Activated naive CD4-positive, alpha-beta T cell treated with anti-CD3 and anti-CD28 coated beads for 36 hours (primary cell): ENCODE measurements at places on chromosomes 13 and 19. TPM values are rescaled to one million over a fixed set of nuclear protein-coding genes. Genes with fewer than 3 reads are reported as not detected.

Gene AMER2
- not detected for total RNA-seq

Gene MBD3L2
- total RNA-seq: not detected

Gene ZNF223
- total RNA-seq: 0.96 TPM

Gene TSC22D1
- total RNA-seq: 9.7 TPM

Gene ZSWIM9
- total RNA-seq: 6.7 TPM

Gene LMTK3
- 2.6 TPM for total RNA-seq

Gene PRKCG
- total RNA-seq: not detected

Gene URI1
- 69.8 TPM for total RNA-seq

Gene ERICH6B
- not detected for total RNA-seq

Gene SOX1
- not detected for total RNA-seq

Gene CEACAM4
- total RNA-seq: not detected

Gene DUXA
- not detected for total RNA-seq

Gene OLFM2
- 0.12 TPM for total RNA-seq

Gene PSG3
- total RNA-seq: not detected

Gene HNRNPM
- 151 TPM for total RNA-seq

Gene DCLK1
- total RNA-seq: not detected

Gene DMKN
- 0.86 TPM for total RNA-seq

Gene ARHGAP33
- total RNA-seq: 61.6 TPM

Gene CACNA1A
- 0.35 TPM for total RNA-seq

Gene RAP2A
- 10.8 TPM for total RNA-seq

Gene KLK12
- total RNA-seq: not detected

Gene C19orf38
- 4.8 TPM for total RNA-seq

Gene TCF3
- total RNA-seq: 86.7 TPM

Gene IGSF23
- total RNA-seq: not detected

Gene DAZAP1
- total RNA-seq: 265 TPM

Gene ZSCAN18
- total RNA-seq: 26.1 TPM

Gene SBSN
- total RNA-seq: not detected

Gene SLC39A3
- 20.1 TPM for total RNA-seq

Gene ATXN8OS
- not detected for total RNA-seq

Gene GPR12
- not detected for total RNA-seq

Gene ZNF547
- 0.84 TPM for total RNA-seq

Gene URAD
- total RNA-seq: not detected

Gene MYO1F
- 2.0 TPM for total RNA-seq

Gene FRY
- 7.3 TPM for total RNA-seq

Gene TINCR
- total RNA-seq: 1.0 TPM

Gene LILRB4
- not detected for total RNA-seq

Gene TEX101
- not detected for total RNA-seq

Gene SYDE1
- total RNA-seq: 0.67 TPM

Gene PTPRH
- total RNA-seq: not detected

Gene KLHL1
- total RNA-seq: not detected

Gene IFI30
- total RNA-seq: 20.8 TPM

Gene DCT
- total RNA-seq: not detected

Gene C19orf85
- not detected for total RNA-seq

Gene LAIR1
- total RNA-seq: 5.7 TPM
